ENCODE measurements at places on chromosomes 2 and 18.

DNA sequence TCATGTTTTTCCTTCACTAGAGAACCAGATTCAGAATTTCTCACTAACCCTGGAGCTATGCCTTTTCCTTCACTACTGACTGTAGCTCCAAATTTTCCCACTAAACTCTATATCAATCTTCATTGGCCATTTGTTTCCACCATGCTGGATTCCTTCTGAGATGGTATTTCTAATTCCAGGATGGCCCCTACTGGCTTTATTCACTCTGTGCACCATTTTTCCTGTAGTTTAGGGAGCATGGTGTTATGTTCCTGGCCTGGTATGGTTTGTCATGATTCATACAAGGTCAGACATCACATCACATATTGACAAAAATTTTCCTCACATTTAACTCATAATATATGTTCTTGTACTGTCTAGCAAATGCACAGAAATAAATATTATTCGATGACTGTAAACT is 229.2 kb upstream of the TFPI start:
- DNase-seq: no peak

- peak; percentile 13 for DNase-seq
Observed at GRCh38 chr2:210162466-210163124, 8.6 kb downstream of the KANSL1L start.

GRCh38 chr2:30702694-30703093 is 104.6 kb downstream of the CAPN13 start:
- no peak for DNase-seq

- DNase-seq: peak; percentile 61
Observed at GRCh38 chr18:63317982-63318888, 1.3 kb downstream of the BCL2 start.

DNA sequence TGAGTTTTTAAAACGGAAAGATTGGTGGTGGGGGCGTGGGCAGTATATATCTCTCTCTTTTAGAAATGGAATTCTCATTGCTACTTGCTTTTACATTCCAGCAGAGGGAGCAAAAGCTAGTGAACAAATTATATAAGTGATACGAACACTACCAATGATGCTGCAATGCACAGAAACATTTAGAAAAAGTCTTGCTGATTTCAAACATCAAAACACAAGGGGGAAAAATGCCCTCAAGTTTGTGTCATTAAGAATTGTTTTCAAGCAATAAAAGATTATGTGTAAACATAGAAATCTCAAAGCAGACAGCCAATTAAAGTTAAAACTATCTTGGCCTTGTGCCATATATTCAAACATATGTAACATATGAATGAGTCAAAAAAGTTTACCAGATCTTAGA is 296.3 kb upstream of the KCNJ3 start:
- peak; percentile 1 for DNase-seq

DNA sequence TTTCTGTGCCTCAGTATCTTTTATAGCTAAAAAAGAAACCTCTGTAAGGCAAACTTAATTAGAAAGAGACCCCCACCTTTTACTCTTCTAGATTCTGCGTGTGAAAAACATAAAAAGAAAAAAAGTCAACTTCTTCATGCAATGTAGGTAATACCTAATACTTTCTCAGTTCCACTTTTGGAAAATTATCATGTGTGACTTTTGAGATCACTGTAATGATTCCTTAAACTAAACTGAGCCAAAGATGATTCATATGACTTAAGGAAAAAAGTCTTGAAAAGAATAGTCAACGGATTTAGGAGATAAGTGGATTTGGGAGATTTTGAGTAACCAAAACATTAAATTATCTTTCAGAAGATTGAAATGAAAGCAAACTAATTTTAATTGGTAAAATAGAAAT is 48.9 kb downstream of the PLEKHA3 start:
- no peak for DNase-seq

GRCh38 chr2:23385351-23385747 is 370 bp downstream of the KLHL29 start:
- DNase-seq: no peak

GRCh38 chr2:120599656-120600055 is 136.0 kb upstream of the GLI2 start:
- no peak for DNase-seq

DNA sequence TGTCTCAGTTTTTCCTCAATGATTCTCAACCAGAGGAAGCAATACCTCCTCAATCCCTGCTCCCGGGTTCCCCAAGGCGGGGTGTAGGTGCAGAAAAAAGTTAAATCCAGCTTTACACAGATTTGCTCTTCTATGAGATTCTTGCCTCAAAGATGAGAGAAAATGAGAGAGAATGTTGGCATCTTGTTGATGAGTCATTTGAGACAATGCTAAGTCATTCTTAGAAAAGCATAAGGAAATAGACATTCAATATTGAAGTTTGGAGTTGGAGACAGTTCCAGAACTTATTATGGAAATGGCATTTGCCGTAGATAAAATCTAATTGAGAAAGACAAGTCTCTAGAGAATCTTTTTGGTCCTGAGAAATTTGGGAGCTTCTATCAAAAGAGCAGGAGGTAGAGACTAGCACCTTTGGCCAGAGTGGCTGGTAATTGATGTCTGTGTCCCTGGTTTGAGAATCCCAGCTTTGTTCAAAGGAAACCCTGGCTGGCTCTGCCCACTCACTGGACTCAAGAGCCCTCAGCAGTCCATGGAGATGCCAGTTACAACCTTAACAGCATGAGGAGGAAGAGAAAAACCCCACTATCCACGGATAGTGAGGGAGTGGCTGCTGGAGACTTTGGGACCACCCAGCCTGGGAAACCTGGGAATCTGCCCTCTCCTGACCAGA is 181.2 kb downstream of the FAM124B start:
- DNase-seq: no peak

DNA sequence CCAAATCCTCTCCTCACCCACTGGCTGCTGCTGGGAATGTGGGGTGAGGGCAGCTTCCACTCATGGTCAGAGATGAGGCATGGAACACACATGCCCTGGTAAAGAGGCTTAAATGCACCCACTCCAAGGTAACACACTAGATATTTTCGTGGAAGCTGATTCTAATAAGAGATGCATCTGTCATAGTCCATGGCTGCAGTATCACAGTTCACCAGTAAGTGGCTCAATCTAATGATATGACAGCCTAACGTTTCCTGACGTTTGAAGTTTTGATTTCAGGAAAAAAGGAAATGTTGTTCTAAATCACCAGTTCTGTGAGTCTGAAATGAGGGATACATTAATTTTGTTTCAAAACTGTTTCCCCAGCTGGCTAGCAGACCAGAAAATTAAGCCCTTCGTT is 38.2 kb downstream of the LCT start:
- DNase-seq: no peak
